ENCODE measurements at places on chromosomes 12 and 14.

GRCh38 chr12:4996714-4997113 lies 47.0 kb upstream of the KCNA5 start:
- DNase-seq, result no peak

DNA sequence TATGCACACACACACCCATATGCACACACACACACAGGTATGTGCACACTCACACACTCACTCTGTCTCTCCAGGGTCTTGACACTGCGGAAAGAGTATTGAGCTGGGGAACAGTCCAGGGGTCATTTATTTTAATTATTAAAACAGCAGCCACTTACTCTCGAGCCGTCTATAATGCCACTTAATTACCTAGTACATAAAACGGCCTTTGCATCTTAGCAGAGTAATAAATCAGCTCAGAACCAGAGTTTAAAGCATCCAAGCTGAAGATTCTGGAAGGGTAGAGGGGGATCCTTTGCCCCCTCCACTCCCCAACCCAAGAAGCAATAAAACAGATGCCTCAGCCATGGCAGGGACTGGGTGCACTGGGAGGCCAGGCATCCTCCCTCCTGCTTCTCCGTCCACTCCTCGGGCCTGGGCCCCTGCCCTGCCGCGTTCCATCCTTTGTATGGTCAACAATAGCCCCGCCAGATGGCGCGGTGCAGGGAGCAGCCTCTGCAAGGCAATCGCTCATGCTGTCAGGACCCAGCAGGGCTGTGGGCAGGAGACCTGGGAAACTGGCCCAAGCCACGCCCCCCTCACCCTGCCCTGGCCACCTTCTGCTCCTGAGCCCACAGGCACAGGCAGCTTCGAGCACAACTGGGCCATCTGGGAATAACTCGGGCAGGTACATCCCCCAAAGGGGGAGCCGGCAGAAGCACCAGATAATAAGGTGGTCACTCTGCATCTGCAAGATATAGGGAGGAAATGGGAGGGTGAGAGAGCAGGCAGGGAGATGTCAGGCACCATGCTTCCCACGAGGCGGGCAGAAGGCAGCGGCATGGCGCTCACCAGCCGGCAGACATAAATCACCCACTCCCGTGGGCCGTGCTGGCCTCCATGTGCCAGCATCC lies 40.9 kb downstream of the CCDC85C start:
- no peak for DNase-seq

GRCh38 chr14:76720382-76720813 lies 40.9 kb upstream of the VASH1 start:
- DNase-seq, result no peak

- no peak for DNase-seq
Observed at GRCh38 chr12:2212537-2212936, 159.8 kb downstream of the CACNA1C start.

Measured in CD8-positive, alpha-beta T cell (primary cell).